ENCODE measurements at places on chromosomes 2 and 18. TPM values are rescaled to one million over a fixed set of nuclear protein-coding genes. Genes with fewer than 3 reads are reported as not detected.

DNA sequence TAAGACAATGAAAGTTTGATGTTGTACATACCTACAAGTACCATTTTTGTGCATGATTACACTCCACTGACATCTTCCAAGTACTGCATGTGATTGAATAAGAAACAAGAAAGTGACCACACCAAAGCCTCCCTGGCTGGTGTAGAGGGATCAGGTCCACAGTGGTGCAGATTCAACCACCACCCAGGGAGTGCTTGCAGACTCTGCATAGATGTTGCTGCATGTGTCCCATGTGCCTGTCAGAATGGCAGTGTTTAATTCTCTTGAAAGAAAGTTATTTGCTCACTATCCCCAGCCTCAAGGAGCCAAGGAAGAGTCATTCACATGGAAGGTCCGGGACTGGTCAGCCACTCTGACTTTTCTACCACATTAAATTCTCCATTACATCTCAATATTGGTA lies 114.5 kb downstream of the MMADHC start:
- DNase-seq = no peak

DNA sequence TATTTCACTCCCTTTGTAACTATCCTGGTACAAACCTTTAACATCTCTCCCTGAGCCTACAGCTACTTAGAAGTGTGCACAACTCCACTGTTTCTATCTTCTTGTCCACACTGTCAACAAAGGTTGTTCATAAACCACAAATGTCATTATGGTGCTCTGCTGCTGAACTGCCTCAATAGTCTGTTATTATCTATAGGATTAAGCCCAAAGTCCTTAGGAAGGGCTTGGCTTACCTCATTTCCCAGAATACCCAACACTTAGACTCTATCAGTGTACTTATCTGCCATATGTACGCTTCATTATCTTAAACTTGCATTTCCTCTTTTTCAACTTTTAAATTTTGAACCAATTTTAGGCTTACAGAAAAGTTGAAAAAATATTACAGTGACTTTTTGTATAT lies 94.2 kb downstream of the HNMT start:
- DNase-seq = no peak

- no peak for DNase-seq
Measured at GRCh38 chr2:27290549-27290948, 8.3 kb downstream of the TRIM54 start.

Gene KCNG2
- not detected for total RNA-seq

Gene CRYGD
- not detected for total RNA-seq

DNA sequence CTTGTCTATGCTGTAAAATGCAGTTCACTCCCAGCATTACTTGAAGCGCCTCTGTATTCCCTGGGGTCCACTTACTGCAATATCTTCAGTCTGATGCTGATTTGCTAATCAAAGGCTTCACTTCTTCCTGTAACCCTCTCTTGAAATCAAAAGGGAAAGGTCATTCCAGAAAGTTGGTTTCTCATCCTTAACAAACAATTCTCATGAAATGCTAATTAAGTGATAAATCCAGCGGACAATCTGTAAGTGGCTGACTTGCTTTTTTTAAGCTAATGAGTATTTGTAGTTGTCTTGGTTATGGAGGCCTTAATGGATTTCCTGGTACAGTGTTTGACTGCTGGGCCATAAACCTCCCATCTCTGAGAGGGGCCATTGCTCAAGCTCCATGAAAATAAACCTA lies 499.6 kb upstream of the HS6ST1 start:
- DNase-seq = no peak

- no peak for DNase-seq
Measured at GRCh38 chr2:124079045-124079444, 54.0 kb downstream of the CNTNAP5 start.

DNA sequence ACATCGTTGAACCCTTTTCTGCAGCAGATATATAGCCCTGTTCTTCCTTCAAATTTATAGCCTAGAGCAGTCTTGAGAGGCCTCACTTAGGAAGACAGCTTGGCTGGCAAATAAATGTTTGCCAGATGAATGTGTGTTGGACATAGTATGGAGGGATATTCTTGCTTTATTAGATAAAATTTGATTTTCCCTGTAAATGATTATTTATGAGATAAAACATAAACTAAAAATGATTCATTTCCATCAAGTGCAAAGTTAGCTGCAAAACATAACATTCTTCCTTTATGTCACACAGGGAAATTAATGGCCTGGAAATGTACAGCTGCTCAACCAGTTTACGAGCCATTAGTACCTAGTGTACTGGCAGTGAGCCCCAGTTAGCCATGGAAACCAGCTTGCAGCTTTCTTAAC lies 82.5 kb downstream of the LIMS1 start:
- no peak for DNase-seq

DNA sequence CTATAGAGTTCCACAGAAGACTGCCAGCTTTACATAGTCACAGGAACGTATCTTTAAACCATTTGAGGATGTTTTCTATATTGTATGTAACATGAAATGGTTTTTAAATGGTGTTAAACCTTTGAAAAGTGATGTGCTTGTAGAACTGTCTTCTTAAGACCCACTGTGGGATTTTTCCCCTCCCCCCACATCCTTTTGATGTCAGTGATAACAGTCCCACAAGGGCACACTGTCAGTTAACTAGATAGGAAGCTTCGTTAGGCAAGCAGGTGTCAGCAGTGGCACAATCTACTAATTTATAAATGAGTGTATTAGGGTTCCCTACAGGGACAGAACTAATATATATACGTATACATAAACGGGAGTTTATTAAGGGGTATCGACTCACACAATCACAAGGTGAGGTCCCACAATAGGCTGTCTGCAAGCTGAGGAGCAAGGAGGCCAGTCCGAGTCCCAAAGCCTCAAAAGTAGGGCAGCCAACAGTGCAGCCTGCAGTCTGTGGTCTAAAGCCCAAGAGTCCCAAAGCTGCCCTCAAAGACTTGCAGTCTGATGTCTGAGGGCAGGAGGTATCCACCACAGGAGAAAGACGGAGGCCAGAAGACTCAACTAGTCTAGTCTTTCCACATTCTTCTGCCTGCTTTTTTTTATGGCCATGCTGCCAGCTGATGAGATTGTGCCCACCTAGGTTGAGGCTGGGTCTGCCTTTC lies 23.8 kb upstream of the HNRNPLL start:
- DNase-seq = no peak

DNA sequence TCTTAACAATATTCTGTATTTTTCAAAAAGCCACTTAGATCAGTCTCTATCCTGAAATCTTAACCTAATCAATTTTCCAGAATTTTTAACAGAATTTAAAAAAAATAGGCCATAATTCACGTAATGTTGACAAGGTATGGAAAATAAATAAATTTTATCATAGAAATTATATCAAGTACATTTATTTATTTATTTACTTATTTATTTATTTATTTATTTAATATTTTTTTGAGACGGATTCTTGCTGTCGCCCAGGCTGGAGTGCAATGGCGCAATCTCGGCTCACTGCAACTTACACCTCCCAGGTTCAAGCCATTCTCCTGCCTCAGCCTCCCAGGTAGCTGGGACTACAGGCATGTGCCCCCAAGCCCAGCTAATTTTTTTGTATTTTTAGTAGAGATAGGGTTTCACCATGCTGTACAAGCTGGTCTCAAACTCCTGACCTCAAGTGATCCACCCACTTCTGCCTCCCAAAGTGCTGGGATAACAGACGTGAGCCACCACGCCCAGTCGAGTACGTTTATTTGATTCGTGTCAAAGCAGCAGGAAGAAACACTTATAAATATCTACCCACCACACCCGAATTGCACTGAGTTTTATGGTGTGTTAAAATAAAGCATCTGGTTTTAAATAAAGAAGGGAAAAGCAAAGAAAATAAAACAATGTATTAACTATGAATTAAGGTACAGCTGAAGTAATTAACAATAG lies 60.1 kb downstream of the DSC3 start:
- DNase-seq = no peak

DNA sequence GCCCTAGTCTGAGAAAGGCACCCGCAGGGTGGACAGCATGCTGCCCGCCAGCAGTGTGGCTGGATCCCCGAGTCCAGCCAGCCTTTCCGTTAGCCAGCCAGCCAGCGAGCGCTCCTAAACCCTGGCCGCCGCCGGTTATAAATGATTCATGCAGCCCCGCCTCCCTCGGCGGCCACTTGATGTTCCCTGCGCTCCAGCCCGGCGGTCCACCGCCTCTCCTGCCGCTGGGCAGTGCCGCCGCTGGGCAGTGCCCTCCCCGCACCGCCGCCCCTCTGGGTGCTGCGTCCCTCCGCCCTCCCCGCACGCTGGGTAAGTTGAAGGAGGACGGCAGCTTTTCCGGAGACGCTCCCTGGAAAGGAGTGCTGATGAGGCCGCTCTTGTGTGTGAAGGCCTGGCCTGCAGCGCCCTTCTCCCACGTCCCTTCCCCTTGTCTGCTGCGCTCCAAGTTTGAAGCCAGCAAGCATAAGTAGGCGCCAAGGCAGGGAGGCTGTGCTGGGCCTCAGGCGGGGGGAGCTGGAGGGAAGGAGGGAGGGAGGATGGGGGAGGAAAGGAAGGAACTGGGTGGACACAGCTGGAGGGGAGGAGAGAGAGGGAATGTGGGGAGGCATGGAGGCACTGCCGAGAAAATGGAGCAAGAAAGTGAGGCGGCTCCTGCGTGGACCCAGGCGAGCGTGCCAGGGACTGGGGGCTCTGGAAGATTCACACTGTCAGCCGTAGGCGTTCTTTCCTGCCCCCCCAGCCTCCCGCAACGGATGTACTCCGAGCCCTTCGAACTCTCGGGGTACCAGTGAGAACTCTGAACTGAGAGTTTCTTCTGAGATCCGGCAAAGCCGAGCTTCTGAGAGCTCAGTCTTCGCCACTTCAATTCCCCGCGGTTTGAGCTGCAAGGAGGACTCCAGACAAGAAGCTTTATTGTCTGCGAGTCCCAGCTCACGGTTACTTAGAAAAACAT lies 131.9 kb downstream of the GLI2 start:
- peak; percentile 93 for DNase-seq

GRCh38 chr18:23992941-23993280 lies 21.6 kb upstream of the TTC39C start:
- no peak for DNase-seq

- no peak for DNase-seq
Measured at GRCh38 chr2:47595687-47596086, 187.3 kb upstream of the MSH6 start.

DNA sequence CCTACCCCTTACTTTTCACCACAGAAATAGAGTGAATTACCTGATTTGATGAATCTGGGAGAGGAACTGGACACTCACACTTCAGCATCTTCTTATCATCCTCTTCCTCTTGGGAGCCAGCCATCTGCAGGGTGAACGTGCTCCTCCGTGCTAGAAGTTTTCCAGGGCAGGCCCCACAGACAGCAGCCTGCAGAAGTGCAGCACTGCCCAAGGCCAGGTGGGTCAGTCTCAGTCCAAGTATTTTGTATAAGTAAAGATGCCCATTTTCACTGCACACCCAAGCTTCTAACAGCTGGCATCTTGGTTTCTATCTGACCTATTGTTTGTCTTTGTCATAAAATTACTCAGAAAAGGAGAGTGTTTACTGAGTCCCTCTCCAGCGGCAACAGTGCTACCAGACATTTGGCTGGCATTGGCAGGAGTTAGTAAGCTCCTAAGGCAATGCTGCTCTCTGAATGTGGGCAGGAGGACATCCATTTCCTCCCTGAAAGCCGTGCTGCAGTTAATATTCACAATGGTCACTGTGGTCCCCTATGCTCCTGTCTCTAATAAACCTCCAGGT lies 222.6 kb upstream of the CTAGE1 start:
- DNase-seq = no peak

Gene UGT1A10
- total RNA-seq = not detected

Gene OXER1
- 0.48 TPM for total RNA-seq

GRCh38 chr18:50388988-50389387 lies 14.1 kb downstream of the SKA1 start:
- no peak for DNase-seq

Gene PECR
- total RNA-seq = 12.8 TPM

GRCh38 chr2:84212611-84213314 lies 246.3 kb downstream of the SUCLG1 start:
- DNase-seq = no peak

Gene SPHKAP
- total RNA-seq = 74.7 TPM

Gene CCDC141
- 213 TPM for total RNA-seq

GRCh38 chr2:54999182-54999581 lies 51.1 kb downstream of the RTN4 start:
- peak; percentile 74 for DNase-seq

DNA sequence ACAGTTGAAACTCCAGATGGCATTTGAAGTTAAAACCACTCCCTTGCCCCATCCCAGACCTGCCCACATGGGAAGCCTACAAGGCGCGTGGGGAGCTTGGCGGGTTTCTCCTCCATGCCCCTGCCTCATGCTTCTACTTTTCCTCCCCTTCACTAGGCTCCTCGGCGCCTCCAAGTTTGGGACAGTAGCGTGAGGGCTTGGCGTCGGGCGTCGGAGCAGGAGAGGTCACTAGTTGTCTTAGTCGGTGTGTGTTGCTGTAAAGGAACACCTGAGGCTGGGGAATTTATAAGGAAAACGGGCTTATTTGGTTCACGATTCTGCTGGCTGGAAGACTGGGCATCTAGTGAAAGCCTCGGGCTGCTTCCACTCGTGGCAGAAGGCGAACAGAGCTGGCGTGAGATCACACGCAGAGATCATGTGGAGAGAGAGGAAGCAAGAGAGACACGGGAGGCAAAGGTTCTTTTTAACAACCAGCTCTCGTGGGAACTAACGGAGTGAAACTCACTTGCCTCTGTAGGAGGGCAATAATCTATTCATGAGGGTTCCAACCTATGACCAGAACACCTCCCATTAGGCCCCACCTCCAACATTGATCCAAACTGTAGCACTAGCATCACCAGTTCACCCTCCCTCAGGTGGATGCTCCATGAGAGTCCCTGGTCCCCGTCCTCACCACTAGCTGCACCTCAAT lies 25.3 kb downstream of the ITM2C start:
- no peak for DNase-seq

DNA sequence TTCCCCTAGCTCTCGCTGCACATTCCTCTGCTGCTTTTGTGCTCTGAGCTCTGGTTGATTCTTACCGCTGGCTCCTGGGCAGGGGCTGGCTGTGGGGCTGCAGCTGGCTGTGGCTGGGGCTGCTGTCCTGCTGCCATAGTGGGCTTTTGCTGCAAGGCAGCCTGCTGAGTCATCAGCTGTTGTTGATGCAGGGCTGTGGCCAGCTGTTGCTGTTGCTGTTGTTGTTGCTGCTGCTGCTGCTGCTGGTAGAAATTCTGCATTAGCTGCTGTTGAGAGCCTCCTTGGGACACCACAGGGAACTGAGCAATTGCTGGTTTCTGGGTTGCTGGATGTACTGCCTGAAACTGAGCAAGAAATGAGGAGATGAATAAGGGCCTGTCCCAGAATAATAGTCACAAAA lies 77.2 kb upstream of the NFU1 start:
- peak; percentile 85 for DNase-seq

DNA sequence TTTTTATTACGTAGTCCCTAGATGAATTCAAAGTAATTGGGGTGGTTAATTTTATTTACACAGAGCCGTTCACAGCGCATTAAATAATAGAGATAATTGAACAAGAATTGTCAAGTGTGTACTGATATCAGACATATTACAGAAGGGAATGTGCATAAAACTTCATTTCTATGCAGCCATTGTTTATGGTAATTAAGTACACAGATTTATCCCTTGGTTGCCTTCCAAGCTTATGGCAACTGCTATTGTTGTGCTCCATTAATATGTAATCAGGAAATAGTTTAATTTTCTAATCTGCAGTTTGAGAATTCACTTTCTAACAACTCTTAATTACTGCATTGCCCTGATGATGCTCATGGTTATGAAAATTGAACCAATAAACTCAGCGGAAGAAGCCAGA lies 47.3 kb upstream of the OTX1 start:
- DNase-seq = no peak

- DNase-seq = no peak
Measured at GRCh38 chr2:241890524-241891235, 21.2 kb downstream of the RTP5 start.

GRCh38 chr2:172734711-172735581 lies 699 bp upstream of the RAPGEF4 start:
- DNase-seq = no peak

GRCh38 chr2:128631698-128632500 lies 313.2 kb upstream of the HS6ST1 start:
- no peak for DNase-seq

Gene PARD3B
- total RNA-seq = 8.5 TPM
